Pulmonary artery endothelial cell (primary cell): ENCODE measurements at places on chromosomes 16 and 17. TPM values are rescaled to one million over a fixed set of nuclear protein-coding genes. Genes with fewer than 3 reads are reported as not detected.

TMEM88 gene
- 5.8 and 19.8 TPM in 2 replicates for total RNA-seq

FCSK gene
- 10.1 and 10.5 TPM in 2 replicates for total RNA-seq

DNA sequence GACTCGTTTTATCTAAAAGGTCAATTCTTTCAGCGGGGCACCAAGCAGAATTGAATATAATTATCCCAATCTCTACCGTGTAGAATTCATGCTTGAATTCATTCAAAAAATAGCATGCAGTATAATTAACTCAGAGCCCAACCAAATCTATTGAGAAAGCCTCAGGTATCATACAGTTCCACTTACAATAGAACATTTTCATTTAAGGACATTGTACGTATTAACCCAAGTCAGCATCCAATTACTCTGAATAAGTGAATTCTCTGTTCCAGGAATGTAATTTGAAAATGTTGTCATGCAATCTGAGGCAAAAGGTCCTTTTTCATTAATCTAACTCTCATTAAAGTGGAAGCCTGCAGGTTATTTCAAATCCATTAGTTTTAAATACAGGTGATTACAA, 78.5 kb downstream of the SALL1 start:
- no peak for DNase-seq

- no peak for DNase-seq
Measured at GRCh38 chr16:1309888-1310831, 724 bp downstream of the UBE2I start.

- DNase-seq, result no peak
Measured at GRCh38 chr16:76524769-76525168, 247.6 kb downstream of the CNTNAP4 start.

DNA sequence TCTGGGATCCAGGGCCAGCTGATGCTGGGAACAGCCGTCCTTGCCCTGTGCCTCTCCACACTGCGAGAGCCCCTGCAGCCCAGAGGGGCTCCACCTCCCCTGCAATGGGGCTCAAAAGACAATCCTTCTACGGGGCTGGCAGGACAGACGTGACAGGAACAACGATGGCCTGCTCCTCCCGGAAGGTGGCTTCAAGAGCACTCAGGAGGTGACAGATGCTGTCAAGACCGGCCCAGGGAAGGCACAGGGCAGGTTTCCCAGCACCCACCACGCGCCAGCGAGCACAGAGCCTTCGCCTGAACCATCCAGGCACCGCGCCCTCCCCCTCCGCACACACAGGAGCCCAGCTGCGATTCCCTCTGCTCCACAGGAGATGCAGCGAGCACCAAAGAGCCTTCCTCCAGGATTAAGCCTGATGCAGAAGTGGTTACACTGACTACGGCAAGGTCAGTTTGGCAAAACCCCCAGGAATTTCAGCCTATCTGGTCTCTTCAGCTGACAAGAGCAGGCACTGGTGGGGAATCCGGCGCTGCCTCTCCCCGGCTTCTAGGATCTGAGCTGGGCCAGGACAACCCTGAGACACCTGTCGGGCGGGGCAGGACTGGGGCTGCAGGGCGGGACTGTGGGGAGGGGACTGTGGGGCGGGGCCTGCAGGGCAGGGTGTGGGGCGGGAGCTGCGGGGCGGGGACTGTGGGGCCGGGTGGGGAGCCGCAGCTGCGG, 103.4 kb downstream of the ZNF778 start:
- DNase-seq, result no peak

DNA sequence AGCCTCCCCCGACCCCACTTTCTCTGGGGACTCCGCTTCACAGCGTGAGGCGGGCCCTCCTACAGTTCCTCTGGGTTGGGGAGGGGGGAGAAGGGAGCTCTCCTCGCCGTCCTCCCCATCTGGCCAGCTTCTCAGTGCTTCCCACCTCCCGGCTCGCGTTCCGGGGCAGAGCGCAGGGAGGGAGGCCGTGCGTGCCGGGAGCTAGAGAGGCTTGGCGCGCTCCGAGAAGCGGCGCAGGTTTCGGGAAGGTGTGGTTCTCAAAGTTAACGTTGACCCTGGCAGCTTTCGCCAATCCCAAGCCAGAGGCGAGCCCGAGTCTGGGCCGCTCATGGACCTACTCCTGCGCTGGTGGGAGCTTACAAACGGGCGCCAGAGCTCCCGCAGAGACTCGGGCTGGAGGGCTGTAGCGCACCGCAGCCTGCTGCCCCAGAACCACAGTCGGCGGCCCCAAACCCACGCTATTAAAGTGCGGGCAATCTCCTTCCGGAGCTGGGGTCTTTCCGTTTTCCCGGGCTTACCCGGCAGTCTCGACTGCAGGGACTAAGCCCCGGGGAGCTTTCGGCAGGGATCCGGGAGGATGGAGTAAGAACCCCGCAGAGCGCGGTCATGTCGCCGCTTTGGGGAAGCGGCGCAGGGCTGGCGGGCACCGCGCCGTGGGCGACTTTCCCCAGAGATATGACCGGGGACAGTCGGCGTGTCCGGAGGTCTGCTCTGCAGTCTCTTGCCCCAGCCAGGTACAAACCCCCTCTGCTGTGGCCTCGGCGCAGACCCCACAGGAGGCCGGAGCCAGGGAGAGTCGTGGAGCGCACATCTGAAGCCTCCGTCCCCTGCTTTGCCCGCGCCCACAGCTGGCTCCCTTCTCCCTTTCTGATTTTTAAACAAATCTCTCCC, 787 bp downstream of the CDH11 start:
- no peak for DNase-seq

- DNase-seq, result no peak
Measured at GRCh38 chr17:17071531-17072360, 29.5 kb downstream of the MPRIP start.

DNA sequence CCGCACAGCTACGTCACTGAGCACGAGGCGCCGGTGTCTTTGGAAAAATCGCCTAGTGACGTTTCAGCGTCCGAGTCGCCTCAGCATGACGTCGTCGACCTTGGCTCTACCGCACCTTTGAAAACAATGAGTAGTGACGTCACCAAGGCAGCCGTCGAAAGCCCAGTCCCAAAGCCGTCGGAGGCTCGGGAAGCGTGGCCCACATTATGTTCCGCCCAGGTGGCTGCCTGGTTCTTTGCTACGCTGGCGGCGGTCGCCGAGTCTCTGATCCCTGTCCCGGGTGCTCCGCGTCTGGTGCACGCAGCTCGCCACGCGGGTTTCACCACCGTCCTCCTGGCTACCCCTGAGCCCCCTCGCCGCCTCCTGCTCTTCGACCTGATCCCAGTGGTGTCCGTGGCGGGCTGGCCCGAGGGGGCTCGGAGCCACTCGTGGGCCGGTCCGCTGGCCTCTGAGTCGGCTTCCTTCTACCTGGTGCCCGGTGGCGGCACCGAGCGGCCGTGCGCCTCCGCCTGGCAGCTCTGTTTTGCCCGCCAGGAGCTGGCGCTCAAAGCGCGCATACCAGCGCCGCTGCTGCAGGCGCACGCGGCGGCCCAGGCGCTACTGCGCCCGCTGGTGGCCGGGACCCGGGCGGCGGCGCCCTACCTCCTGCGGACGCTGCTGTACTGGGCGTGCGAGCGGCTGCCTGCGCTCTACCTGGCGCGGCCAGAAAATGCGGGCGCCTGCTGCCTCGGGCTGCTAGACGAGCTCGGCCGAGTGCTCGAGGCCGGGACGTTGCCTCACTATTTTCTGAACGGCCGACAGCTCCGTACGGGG, 1.5 kb downstream of the TMEM102 start:
- peak; percentile 37 for DNase-seq

- DNase-seq, result no peak
Measured at GRCh38 chr16:49016461-49016860, 265.2 kb downstream of the CBLN1 start.

GRCh38 chr17:31541559-31541958, 150.1 kb downstream of the RAB11FIP4 start:
- DNase-seq, result no peak
